GM23338 (cell line): ENCODE measurements at places on chromosomes 7 and 10.
A peak's percentile ranks its signal among the peaks of the same experiment; 100 is the strongest.

- DNase-seq, result no peak
These were observed 44.0 kb downstream of the ADRB1 start for GRCh38 chr10:114087655-114088054.

GRCh38 chr10:19195698-19196097 is 147.1 kb downstream of the MALRD1 start:
- DNase-seq, result no peak

- DNase-seq, result no peak
These were observed 156.7 kb downstream of the MBL2 start for GRCh38 chr10:52615756-52616394.

GRCh38 chr10:93820434-93820833 is 62.7 kb downstream of the LGI1 start:
- DNase-seq, result no peak

DNA sequence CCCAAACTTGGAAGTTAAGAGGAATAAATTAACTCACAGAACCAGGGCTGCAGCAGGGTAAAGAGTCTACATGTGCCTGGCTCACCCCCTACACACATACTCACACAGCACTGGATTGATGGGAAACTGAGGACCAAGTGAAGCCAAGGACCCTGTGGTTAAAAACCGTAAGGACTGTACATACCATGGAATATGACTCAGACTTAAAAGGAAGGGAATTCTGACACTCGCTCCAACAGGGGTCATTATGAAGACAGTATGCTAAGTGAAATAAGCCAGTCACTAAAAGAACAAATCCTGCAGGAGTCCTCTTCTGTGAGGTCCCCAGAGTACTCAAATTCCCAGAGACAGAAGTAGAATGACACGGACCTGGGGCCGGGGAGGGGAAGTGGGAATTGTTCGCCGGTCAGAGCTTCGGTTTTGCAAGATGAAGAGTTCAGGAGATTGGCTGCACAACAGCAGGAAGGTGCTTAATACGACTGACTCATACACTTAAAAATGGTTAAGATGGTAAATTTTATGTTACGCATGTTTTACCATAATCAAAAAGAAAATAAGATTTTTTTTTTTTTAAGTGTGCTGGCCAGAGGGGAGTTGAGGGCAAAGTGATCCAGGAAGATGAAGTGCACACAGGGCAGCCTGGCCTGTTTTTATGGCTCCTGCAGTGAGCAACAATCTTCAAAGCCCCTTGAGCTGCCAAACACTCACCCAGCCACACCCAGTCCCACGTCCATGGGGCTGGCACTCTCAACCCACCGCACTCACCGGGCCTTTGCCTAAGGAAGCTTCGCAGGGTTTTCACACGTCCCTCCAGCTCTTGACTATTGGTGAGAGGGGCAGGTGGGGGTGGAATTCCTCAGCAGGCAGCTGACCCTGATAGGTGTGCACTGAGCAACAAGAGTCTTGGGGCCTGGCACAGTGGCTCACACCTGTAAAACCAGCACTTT is 26.4 kb downstream of the DRGX start:
- DNase-seq, result no peak

DNA sequence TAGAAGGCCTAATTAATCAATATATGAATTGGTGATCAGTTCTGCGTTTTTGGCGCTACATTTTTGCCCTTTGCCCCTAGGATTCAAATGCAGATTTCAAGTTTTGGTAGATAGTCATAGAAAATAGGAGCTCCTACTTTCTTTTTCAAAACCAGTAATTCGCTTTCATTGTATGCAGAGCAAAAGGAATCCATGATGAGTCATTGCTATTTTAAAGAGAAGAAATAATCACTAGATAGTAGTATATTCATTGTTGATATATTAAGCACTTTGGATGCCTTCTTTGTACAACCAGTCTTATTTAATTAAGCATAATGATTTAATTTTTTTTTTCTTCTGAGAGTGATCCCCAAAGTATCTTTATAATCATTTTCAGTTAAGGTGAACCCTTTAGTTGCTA is 50.3 kb downstream of the CSTF2T start:
- DNase-seq, result no peak

DNA sequence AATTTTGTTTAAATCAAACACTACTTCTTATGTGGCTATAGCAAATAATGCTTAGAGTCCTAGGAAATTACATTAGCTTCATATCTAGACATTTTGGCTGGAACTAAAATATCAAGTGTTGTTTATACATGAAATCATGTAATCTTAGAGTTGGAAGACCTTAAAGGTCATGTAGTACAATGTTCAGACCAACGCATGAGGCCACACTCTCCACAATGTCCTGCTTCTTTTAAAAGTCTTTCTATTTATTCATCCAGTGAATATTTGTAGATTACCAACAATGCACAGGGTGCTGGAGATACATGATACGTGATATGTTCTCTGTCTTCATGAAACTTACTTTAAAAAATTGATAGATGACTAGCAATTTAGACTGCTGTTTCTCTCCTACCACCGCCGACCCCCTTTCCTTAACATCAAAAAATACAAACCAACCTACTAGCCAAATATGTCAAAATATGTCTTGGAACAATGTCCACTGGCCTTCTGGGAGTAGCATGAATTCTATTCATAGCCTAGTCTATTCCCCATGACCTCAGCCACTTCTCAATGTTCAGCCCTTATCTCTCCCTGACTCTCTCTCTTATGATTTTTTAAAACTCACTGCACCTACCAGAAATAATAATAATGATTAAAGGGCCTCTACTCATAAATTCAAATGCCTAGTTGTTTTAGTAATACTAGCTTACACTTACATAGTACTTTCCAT is 59.5 kb upstream of the CAV2 start:
- DNase-seq, result no peak

GRCh38 chr7:1098243-1099153 is 10.6 kb downstream of the GPER1 start:
- DNase-seq, result no peak

GRCh38 chr7:27870595-27870994 is 130.6 kb downstream of the TAX1BP1 start:
- DNase-seq, result no peak

DNA sequence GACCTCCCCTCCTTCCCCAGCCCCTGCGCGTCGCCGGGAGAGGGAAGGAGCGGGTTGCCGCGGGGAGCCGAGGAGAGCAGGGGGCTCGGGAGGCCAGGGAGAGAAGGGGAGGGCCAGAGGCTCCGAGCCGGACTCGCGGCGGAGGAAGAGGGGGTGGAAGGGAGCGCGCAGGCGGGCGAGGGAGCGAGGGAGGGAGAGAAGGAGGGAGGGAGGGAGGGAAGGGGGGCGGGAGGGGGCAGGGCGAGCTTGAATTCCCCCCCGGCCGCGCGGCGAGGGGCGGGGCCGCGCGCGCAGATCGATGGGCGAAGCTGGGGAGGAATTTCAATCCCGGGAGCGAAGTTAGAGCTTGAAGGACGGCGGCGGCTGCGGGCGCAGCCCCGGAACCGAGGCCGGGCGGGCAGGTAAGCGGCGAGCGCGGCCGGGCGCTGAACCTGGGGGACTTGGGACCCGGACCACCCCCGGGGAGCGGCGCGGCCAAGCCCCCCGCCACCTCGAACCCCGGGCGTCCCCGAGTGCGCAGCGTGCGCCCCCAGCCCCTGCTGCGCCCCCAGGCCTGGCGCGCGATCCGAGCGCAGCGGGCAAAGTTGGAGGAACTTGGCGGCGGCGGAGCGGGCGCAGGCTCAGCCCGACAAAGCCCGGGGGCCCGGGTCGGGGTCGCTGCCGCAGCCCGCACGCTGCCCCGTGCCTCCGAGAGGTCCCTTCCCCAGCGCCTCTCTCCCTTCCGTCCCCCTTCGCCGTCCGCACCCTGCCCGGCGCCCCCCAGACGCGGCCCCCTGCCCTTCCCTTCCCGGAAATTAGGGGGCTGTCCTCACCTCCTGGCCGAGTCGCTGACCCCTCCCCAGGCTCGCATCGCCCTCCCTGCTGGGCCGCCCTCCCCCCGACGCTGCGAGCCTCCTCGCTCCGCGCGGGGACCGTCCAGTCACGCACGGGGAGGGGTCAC is at the start of gene ELFN1:
ELFN1 (plus strand) TSS at position 324 of the 940 bp plus-strand sequence. CDS start 74,320 bp downstream, outside the sequence.
- peak; percentile 90 for DNase-seq

- DNase-seq, result no peak
These were observed 30.7 kb upstream of the TRIL start for GRCh38 chr7:28988810-28989209.
